ENCODE measurements at places on chromosomes 1 and 21.

GRCh38 chr1:69711190-69711930 is 143.6 kb downstream of the LRRC7 start:
- DNase-seq: no peak

DNA sequence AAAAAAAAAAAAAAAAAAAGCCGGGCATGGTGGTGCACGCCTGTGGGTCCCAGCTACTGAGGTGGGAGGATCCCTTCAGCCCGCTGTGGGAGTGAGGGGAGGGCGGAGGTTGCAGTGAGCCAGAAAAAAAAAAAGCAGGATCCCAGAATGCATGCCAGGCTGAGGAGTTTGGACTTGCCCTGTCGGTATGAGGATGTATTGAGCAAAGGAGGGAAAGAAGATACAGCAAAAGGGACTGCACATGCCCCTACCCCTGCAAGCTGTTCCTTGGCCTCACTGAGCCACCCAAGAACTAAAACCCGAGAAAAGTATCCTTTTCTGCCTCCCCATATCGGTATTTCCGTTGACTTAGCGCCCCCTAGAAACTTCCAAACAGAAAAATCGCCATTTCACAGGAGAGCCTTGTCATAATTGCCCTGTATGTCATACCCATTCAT is 1.3 kb upstream of the GPATCH4 start:
- DNase-seq: no peak

- no peak for DNase-seq
Measured at GRCh38 chr1:168452329-168452728, 91.5 kb downstream of the XCL2 start.

- no peak for DNase-seq
Measured at GRCh38 chr21:44513389-44514217, 26.4 kb downstream of the KRTAP10-1 start.

GRCh38 chr1:29124366-29125236 is 898 bp upstream of the TMEM200B start:
- DNase-seq: peak; percentile 33

GRCh38 chr1:244050835-244051444 is at the start of gene ZBTB18:
ZBTB18 (plus strand) TSS chr1:244051283; CDS start chr1:244051432, 149 bp downstream.
- DNase-seq: no peak

- no peak for DNase-seq
Measured at GRCh38 chr1:200473698-200474371, 64.0 kb upstream of the ZNF281 start.

DNA sequence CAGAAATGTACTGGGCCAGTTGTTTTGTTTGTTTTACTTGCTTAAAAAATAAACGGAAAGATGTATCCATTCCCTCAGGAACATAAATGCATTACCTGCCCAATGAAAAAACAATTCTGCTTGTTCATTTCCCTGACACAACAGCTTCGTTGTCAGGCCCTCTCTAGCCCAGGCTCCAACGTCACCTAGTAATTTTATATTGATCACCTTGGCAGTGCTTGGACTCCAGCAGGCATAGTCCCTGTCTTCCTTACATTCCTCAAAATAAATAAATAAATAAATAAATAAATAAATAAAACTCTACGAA is 1.2 kb downstream of the CEP170 start:
- DNase-seq: no peak

DNA sequence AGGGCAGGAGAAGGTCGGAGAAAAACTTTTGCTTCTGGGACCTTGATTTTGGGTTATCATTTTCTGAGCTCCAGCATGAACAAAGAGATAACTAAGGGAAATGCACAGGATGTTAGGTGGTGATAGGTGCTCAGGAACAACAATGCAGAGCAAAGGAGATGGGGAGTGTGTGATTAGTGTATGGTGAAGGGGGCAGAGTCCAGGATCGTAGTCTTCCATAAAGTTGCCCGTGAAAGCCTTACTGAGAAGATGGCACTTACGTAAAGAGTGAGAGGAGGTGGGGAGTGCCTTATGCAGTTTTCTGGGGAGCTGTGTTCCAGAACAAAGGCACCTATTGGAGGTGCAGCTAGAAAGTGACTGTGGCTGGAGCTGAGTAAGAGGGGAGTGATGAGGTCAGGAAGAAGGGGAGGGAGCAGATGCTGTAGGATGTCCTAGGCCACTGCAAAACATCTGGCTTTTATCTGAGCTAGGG is 11.6 kb downstream of the KCNK1 start:
- no peak for DNase-seq

DNA sequence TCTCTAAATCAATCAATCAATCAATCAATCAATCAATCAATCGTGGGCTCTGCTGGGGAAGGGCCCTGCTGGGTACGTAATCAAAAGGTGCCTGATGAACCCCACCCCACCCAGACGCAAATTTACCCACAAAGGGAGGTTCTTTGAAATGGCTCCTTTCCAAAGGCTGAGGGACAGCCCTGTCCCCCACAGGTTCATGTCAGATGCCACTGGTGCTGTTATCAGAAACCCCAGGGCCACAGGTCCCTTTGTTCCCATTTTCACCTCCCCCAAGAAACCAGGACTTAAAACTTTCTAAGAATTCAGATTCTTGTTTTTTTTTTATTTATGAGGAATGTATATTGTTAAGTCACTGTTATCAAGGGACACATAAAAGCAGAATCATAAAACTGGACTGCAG is 14.2 kb downstream of the CHRNB2 start:
- DNase-seq: no peak

GRCh38 chr1:149979245-149979971 is 31.1 kb downstream of the OTUD7B start:
- DNase-seq: no peak

- no peak for DNase-seq
Measured at GRCh38 chr21:33032434-33033047, 6.8 kb downstream of the OLIG2 start.

DNA sequence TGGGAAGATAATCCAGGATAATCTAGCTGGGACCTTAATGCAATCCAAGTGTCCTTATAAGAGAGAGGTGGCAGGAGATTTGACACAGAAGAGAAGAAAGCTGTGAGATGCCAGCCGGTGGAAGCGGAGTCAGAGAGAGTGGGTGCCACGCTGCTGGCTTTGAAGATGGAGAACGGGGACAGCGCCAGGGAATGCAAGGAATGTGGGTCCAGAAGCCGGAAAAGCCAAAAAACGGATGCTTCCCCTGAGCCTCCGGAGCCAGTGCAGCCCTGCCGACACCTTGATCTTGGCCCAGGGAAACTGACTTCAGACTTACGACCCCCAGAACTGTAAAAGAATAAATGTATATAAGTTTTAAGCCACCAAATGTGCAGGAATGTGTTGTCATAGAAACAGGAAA is 152.6 kb downstream of the ZNF281 start:
- DNase-seq: no peak

GRCh38 chr1:7915826-7916500 is 24.7 kb downstream of the TNFRSF9 start:
- DNase-seq: no peak

- no peak for DNase-seq
Measured at GRCh38 chr1:41500378-41500777, 15.9 kb upstream of the EDN2 start.

DNA sequence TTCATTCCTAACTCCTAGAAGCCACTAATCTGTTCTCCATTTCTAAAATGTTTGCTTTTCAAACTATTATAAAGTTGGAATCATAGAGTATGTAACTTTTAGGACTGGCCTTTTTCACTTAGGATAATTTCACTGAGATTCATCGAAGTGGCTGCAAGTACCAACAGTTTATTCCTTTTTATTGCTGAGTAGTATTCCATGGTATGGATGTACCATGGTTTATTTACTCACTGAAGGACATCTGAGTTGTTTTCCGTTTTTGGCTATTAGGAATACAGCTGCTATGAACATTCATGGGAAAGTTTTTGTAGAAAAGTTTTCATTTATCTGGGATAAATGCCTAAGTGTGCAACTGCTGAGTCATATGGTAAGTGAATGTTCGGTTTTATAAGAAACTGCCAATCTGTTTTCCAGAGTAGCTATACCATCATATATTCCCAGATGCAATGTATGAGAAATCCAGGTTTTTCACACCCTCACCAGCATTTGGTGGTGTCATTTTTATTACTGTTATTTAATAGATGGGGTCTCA is 66.3 kb downstream of the SLC27A3 start:
- no peak for DNase-seq

DNA sequence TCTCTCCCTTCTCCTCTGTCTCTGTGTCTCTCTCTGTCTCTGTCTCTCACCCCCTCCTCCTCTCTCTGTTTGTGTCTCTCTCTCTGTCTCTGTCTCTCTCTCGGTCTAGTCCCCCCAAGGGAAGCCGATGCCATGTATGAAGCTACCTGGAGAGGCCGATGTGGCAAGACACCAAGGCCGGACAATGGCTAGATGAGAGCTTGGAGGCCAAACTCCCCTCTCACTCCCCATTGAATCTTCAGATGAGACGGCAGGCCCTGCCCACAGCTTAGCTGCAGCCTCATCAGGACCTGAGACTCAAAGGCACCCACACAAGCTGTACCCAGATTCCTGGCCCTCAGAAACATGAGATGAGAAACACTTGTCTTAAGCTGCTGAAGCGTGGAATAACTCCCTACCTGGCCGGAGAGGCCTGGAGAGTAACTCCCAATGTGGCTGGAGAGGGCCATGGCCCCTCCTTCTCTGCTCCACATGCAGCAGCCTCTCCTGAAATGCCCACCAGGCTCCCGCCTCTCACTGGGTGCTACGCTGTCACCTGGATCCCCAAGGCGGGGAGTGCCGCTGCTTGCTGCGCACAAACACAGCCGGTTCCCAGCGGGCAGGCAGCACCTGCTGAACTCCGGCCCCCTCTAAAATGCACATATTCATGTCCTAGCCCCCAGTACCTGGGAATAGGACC is 7.8 kb upstream of the ACTRT2 start:
- no peak for DNase-seq

DNA sequence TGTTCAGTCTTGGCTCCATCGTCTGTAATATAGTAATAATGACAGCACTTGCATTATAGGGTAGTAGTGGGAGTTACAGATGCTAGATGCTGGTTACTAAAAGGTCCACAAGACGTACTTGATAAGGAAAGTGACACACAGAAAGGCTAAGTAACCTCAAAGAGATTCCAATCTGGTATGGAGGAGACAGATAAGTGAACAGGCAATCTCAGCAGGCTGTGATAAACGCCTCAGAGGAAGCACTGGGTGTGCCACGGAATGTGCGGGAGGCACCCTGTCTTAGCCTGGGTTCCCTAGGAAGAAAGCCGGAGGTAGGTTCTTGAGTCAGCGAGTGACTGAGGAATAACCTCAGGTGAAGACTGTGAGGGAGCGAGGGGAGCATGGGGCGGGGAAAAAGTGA is 4.6 kb upstream of the CTPS1 start:
- DNase-seq: no peak

DNA sequence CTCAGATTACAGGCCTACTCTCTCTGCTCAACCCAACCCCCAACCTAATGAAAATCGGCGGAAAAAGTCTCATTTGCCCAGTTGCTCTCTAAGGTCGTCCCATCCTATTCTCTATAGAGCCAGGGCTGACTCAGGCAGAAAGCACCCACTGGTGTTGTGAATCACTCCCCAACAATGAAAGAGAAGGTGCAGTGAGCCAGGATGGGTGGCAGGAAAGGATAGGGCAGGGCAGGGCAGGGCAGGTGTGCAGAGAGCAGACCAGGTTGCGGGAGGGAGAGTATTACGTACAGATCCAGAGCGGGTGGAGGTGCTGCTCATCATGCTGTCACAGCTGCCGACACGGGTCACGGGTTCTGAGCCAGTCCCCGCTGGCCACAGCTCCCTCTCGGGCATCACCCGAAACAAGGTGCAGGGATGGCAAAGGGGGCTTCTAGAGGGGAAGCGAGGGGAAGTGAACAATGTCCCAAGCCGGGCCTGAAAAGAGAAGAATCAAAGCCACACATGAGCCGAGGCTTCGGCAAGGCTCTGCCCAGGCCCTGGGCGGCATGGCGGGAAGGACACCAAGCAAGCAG is 5.3 kb downstream of the C1orf116 start:
- no peak for DNase-seq

GRCh38 chr1:15802234-15802965 is 5.0 kb downstream of the UQCRHL start:
- DNase-seq: no peak

- DNase-seq: no peak
Measured at GRCh38 chr21:36288651-36289243, 31.2 kb upstream of the MORC3 start.

GRCh38 chr1:8151647-8152046 is 125.5 kb upstream of the ERRFI1 start:
- no peak for DNase-seq

- DNase-seq: no peak
Measured at GRCh38 chr1:67991546-67991945, 58.9 kb downstream of the DIRAS3 start.

- no peak for DNase-seq
Measured at GRCh38 chr1:153849487-153850185, 73.1 kb downstream of the GATAD2B start.

DNA sequence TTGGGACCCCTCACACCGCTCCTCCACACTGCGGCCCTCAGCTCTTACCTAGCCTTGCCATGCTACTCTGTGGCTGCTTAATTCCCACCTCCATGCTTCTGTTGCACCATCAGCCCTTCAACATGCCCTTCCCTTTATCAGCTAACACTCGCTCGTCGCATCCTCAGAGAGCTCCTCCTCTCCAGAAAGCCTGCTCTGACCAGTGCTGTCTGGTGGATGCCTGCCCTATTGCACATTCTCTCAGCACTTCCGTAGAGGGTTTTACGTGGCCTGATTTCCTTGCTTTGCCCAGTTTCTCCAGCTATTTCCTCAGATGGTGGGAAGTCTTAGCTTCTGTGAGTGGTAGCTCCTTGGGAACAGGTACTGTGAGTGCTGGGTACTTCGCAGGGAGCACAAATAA is 10.3 kb upstream of the LAD1 start:
- no peak for DNase-seq

DNA sequence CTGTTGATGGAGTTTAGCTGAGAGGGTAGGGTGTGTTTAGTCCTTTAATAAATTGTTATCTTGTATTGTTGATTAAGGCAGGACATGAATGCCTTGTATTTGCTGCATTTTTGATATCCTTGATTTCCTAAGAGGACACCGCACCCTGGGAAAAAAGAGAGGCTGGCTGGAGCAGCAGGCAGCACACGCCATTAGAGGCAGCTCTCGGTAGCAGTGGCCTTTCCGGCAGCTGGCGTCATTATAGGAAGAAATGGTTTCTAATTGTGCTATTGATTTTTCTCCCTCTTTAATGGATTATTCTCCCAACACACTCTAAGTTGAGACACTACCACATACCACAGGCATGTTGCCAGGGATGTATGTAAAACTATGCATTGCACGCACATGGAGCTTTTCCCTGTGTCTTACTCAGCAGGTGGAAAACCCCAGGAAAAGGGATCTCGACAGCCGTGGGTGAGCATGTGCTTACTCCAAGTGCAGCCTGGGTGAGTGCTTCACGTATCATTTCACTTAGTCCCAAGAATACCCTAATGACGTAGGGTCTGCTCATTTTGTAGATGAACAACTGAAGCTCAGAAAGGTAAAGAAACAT is 440.4 kb upstream of the RUNX1 start:
- no peak for DNase-seq

DNA sequence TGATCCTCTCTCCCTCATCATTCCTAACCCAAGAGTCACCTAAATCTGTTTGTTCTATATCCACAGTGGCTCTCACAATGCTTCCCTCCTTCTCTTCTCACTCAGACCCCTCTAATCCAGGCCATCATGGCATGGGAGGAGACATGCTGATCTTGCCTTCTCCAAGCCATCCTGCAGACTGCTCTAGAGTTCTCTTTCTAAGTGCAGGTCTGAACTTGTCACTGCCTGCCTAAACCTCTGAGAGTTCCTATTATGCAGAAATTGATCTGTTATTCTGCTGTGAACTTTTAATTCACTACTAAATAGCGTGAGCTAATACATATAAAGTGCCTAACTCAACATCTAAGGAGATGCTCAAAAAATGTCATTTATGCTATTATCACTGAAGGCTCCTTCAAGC is 26.8 kb downstream of the LAMC2 start:
- no peak for DNase-seq

- DNase-seq: no peak
Measured at GRCh38 chr21:45736690-45737484, 93.4 kb downstream of the PCBP3 start.

All from activated T-helper 1 cell treated with anti-CD3 and anti-CD28 coated beads, Interleukin-2, amount 50 U/mL, for 16 hours (primary cell).